ENCODE measurements at places on chromosomes 5 and 9. TPM values are rescaled to one million over a fixed set of nuclear protein-coding genes. Genes with fewer than 3 reads are reported as not detected.

The SHC3 gene
- 1.7 TPM for total RNA-seq

The NUTM2G gene
- total RNA-seq = not detected

The LRRC19 gene
- not detected for total RNA-seq

The ACOT12 gene
- total RNA-seq = not detected

The ADCY2 gene
- under 0.01 TPM for total RNA-seq

The CTNND2 gene
- not detected for total RNA-seq

- no peak for DNase-seq
Observed at GRCh38 chr5:169286572-169287300, 14.2 kb downstream of the SLIT3 start.

- DNase-seq = peak; percentile 5
Observed at GRCh38 chr5:11390291-11390767, 513.9 kb downstream of the CTNND2 start.

DNA sequence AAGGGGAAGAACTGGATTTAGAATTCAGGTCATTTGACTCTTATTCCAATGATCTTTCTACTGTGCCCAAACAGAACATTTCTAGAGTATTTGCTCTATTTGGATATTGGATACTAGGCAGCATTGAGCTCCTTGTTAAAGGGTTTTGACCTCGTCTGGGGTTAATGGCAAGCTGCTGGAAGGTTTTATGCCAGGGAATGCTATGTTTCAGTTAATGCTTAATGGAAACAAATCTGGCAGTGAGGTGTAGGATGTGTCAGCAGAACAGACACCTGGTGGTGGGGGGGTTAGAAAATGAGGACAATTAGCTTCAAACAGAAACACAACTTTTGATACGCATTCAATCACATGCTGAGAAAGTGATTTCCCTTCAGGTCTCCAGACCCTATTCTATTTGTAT, 51.5 kb downstream of the AGXT2 start:
- no peak for DNase-seq

DNA sequence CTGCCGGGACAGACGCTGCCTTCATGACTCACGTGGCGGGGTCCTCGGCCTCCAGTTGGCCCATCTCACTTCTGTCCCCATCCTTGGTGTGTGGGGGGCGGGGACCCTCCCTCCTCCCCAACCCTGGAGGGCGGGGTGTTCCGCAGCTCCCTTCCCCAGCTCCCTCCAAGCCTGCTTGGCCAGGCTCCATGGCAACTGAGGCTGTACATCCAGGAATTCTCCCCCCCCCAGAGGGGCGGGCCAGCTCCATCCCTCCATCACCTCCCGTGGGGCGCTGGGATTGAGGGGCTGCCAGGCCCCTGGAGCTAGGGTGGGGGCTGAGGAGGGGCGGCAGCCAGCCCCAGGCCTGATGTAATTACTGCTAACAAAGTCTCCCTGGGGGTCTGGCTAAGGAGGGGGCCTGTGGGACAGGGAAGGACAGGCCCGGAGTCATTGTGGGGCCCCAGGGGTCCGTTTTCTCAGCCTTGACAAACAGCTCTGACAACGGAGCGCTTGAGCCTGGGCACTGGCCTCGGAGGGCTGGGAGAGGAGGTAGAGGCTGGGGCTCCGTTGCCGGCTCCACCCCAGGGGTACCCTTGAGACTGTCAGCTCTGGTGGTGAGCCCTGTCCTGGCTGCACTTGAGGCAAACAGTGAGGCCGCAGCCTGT, 8.0 kb downstream of the DIPK1B start:
- no peak for DNase-seq

- peak; percentile 73 for DNase-seq
Observed at GRCh38 chr5:99032234-99033013, 103.6 kb upstream of the CHD1 start.

DNA sequence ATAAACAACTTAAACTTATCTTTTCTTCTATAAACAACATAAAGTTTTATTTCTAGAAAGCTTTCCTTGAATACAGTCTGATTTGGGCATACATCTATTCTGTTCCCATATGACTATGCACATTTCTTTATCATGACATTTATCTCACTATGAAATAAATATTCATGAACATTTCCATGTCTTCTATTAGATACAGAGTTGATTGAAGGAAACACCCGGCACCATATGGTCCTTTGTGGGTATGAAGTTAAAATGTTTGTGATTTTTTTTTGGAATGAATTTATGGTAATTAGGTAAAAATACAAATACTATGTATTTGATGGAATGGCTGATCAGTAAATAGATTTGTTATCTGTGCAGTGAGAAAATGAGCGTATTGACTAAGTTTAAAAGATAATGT, 1209.8 kb upstream of the ACO1 start:
- no peak for DNase-seq

GRCh38 chr5:97297704-97298091, 114.7 kb upstream of the RIOK2 start:
- DNase-seq = no peak

DNA sequence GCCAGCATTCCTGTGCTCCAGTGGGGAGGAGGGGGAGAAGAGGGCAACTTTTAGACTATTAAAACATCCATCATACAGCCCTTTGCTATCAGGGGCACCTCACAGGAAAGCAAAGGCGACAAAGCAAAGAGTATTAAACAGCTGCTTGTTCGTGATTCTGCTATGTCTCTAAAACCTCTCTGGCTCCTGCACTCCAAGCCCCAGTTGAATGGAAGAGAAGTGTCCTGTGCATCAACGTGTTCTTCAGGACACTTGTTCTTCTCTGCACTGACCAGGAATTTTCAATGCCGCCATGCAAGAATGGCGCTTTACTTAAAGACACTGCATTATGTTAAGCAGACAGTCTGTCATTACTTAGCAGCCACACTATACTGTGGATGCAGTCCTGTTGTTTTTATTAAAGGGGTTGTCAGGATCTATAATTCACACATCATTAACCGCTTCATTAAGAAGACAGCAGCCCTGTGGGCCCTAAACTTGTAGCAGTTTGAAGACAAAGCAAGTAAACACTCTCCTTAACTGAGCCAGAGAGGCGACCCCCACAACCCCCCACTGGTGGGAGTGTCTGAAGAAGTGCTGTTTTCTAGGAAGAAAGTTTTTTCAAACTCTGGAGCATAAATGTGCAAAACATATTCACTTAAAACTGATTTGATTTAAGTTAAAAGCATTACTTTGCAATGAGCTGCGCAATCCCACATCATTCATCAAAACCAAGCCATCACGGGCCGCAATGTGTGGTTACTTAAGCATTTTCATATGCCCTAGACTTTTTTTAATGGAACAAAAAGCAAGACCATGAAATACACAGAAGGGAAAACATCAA, 164.5 kb downstream of the ZNF608 start:
- no peak for DNase-seq

GRCh38 chr5:55885359-55885758, 34.2 kb downstream of the IL31RA start:
- DNase-seq = no peak

GRCh38 chr5:97531549-97531948, 348.5 kb upstream of the RIOK2 start:
- no peak for DNase-seq

GRCh38 chr5:122339591-122339990, 27.6 kb downstream of the SNCAIP start:
- DNase-seq = no peak

- DNase-seq = no peak
Observed at GRCh38 chr5:164972973-164973372, 1467.6 kb downstream of the MAT2B start.

DNA sequence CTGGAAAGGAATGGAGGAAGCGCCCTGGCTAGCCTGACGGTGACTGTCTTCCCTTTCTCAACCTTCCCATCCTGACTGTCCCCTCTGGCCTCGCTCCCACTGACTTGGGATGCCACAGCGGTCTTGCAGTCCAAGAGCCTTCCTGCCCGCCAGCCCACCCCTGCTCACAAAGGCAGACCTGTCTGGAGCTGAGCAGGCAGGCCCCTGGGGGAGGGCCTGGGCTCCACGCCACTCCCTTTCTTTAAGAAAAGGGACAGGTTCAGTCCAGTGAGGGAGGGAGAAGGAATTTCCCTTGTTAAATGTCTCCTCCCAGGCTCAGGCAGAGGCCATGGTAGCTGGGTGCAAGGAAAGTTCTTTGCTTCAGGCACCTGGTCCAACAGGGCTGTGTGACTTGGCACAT, 18.1 kb downstream of the FGF1 start:
- DNase-seq = no peak

DNA sequence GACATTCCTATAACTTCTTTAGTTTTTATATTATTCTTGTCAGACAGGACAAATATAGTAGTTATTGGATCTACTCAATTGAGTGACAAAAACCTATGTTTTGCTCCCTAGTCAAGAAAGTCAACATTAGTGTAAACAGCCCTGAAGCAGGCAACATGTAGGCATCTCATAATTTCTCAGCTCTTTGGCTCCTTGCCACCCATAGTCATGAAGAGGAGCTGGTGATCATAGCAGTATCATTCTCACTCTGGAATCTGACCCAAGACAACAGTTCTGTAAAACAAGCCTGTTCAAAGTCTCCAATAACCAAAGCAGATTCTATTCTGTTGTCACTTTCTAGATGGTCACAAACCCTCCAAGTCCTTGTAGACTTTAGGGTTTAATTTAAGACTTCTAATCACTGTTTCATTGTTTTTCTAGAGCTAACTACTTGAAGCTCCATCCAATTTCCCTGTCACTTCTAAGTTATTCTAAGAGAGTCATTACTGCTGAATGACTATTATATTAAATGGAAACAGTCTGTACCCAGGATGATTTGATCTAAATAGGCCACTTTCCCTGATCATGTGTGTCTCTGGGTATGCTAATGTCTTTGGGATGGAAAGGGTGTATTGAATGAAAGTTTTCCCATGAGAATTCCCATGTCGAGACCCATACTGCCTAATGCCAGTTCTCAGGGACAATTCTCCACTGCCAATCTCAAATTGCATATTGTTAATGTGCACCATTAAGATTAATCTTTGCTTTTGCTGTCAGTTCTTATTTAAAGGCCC, 533.3 kb downstream of the ACTL7B start:
- peak; percentile 7 for DNase-seq

DNA sequence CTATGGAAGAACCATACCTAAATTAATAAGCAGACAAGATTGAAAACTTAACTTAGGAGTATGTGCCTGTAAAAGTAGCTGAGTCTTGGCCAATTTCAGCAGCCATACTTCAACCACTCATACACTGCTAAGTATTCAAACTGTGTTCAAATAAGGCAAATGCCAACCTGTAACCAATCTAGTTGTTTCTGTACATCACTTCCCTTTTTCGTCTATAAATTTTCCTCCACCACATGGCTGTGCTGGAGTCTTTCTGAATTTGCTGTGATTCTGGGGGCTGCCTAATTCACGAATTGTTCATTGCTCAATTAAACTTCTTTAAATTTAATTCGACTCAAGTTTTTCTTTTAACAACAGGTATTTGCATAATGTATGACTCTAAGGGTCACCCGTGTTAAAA, 184.4 kb downstream of the PLK2 start:
- no peak for DNase-seq

GRCh38 chr5:163163858-163164257, 273.5 kb upstream of the CCNG1 start:
- no peak for DNase-seq

DNA sequence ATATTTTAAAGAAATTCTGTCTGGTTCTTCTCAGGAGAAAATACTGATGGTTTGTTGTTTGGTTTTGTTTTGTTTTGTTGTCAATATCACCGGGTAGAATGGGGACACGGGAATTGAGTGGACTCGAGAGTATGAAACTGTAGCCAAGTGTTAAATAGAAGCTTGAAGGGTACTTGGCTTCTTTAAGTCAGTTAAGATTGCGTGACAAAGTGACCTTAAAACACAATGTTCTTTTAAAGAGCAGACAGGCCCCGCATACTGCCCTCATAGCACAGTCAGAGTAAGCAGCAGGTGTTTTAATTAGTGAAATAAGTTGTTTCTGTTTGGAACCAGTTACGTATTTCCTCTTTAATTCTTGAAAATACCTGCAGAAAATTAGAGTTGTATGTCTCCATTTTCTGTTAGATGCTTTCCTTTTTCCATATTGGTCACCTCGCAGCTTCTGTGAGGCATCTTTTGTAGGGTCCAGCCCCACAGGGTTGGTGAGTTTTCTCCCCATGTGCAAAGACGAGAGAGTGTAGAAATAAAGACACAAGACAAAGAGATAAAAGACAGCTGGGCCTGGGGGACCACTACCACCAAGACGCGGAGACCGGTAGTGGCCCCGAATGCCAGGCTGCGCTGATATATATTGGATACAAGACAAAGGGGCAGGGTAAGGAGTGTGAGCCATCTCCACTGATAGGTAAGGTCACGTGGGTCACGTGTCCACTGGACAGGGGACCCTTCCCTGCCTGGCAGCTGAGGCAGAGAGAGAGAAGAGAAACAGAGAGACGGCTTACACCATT, 9.6 kb downstream of the TRIP13 start:
- no peak for DNase-seq

DNA sequence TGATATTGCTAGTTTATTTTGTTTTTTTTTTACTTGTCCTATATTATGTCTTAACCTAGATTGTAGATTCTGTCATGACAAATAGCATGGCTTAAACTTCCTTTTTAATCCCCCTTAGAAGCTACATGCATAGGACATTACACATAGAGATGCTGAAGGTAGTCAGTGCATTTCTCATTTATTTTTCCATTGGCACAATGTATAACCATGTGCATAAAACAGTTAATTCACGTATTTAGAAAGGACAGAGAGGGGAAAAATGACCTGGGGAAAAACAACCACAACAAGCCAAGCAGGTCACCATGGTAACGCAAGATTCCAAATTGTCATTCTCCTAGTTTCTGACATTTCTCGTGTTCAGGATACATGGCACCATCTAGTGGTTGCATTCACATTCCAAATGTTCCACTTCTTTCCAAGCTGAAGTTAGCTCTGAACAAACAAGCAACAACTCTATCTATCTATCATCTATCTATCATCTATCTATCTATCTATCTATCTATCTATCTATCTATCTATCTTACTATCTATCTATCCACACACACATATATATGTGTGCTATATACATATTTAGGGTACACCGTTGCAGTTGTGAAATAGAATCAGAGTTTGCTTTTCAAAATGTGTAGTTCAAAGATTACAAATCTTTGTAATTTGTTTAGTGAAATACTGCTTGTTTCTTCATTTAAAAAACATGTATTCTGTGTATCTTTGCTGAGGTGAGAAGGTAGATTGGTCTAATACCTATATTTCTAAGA, 487.2 kb upstream of the ST8SIA4 start:
- DNase-seq = peak; percentile 24

DNA sequence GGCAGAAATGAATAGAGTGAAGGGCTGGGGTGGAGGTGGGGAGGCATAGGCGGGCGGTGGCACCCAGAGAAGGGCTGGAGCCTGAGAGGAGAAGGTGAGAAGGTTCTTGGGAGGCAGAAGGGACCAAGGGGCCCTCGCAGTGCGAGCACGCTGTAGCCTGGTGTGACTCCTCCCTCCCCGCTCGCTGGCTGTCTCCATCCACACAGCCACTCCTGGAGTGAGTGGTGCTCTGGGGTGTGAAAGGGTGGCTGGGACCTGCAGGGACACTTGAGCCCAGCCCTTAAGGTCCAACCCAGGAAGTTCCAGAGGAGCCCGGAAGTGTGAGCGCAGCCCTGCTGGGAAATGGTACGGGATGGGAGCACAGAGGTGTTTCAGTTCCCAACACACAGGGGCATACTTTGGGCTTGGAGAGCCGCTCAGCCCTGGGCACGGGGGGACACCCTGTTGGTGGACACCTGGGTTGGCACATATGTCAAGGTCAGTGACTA, 9.3 kb upstream of the SCGB3A1 start:
- no peak for DNase-seq

Data from RPMI7951 (cell line).